ENCODE measurements at places on chromosomes 2 and 18.

DNA sequence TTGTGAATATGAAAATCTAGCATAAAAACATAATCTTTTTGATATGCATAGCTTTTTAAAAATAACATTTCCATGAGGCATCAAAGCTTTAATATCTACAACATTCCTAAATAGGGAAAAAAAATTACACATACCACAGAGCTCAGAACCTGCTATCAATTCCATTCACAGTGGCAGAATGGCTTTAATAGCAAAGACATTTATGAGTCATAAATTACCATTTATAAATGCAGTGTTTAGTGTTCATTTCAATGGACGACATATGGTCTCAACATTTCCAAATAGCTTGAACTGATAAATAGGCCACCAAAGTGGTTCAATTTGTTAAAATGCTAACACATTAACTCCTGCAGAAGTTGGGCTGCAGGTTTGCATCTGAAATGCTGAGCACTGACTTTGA is 600.6 kb upstream of the SETBP1 start:
- DNase-seq: no peak

- peak; percentile 18 for DNase-seq
These were observed 47.5 kb downstream of the PTGR3 start for GRCh38 chr18:75161256-75162028.

- no peak for DNase-seq
These were observed 333.2 kb upstream of the UBE2E3 start for GRCh38 chr2:180647221-180647620.

GRCh38 chr2:52139241-52139640 is 1107.3 kb upstream of the NRXN1 start:
- no peak for DNase-seq

DNA sequence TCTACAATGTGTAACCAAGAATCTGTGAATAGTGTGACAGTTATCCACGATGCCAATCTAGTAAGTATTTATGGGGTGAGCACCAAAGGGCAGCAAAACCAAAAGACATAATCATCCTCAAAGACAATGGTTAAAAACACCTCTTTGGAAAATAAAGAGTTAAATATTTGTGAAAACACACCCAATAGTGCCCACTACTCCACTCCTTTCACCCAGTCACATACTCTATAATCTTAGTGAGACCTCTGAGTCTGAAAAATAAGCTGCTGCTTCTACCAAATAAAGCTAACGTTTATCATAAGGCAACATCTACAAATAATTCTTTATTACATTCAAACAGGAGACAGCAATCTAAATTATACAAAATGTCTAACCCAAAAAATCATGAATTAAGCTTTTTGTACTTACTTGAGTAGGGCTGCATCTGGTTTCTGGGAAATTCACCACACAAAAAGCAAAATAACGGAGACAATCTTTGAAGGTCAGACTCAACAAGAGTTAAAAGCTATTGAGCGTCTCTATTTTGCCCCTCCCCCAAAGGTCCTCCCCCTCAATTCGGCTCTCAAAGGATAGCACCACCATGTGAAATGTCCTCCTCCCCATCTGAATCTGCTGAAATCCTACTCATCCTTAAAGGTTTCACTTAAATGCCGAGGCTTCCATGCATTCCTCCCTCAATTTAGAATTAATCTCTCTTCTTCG is 2.0 kb downstream of the RAPH1 start:
- DNase-seq: no peak

DNA sequence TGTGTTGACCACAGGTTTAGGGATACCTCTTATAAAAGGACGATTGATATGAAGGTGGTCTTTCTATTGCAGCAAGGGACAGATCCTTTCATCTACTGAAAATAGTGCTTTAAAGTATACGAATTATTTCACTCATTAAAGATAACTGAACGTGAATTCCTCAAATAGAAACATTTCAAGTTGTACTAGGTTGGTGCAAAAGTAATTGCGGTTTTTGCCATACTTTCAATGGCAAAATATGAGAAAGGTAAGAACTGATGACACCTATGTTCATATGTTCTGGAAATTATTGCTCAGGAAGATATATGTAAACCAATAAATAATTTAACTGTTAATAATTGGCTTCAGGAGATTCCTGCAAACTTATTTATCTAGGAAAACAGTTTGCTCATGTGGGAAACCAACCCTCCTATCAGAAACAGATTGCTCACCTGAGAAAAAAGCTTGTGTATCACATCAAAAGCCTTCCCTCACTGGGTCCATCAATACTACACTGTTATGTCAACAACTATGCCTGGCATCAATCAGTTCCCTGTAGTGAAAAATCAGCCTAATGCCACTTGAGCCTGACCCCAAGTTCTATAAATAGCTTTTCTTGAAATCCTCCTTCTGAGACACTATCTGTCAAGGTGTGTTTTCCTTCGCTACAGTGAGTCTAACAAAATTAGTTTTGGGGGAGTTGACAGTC is 81.5 kb upstream of the ACSL3 start:
- DNase-seq: no peak

DNA sequence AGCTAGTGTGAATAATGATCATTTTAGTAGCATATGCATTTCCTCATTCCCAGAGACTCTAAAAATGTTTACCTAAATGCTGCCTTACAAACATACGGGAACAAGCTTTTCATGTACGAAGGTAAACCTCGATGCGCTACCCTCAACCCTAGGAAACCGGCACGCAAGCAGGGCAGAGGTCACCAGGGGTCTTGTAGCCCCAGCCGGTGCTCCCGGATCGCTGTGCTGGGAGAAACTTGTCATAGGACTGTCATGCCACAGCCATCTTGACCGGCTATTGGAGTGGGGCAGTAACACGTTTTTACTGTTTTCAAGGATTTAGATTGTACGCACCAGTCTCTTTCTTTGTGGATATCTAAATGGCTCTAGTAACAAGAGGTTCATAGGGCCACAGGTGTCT is 34.8 kb upstream of the NFATC1 start:
- DNase-seq: no peak

GRCh38 chr2:47310801-47311560 is 92.0 kb upstream of the MSH2 start:
- no peak for DNase-seq

- DNase-seq: no peak
These were observed 207.8 kb downstream of the RND3 start for GRCh38 chr2:150279686-150280085.

GRCh38 chr2:97936199-97936598 is 59.5 kb downstream of the TMEM131 start:
- peak; percentile 50 for DNase-seq

GRCh38 chr2:241811201-241811951 is 2.4 kb downstream of the NEU4 start:
- no peak for DNase-seq

- no peak for DNase-seq
These were observed 160.4 kb downstream of the SRBD1 start for GRCh38 chr2:45450634-45451033.

DNA sequence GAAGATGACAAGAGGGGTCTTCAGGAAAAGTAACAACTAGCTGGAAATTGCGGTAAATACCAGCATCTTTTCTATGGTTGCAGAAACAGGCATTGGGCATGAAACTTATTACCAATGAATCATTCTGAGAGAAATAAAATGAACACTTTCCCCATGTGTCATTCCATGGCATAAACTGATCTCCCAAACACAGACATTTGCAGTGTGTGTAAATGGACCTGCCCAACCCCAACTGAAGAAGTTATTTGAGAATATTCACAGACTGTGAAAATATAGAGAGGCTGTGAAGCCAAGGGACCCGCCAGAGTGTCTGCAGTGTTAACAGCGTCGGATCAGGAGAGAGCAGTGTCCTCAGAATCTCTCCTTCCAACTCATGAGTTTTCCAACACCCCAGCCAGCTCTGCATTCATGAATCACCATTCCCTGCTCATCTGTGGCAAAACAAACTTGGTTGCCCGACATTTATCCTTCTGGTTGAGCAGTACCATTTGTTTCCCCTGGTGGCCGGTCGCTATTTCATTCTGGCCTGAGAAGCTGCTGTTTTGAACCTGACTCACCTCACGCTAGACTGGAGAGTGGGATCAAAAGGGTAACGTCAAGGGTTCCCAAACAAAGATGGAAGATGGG is 238.4 kb downstream of the PID1 start:
- DNase-seq: no peak

- no peak for DNase-seq
These were observed 536.2 kb upstream of the FSIP2 start for GRCh38 chr2:185202381-185202780.

GRCh38 chr2:50875561-50875960 is 156.4 kb downstream of the NRXN1 start:
- DNase-seq: no peak

GRCh38 chr2:233331536-233331935 is 22.8 kb upstream of the DGKD start:
- DNase-seq: no peak

GRCh38 chr2:190500054-190500502 is 34.4 kb downstream of the NEMP2 start:
- no peak for DNase-seq

DNA sequence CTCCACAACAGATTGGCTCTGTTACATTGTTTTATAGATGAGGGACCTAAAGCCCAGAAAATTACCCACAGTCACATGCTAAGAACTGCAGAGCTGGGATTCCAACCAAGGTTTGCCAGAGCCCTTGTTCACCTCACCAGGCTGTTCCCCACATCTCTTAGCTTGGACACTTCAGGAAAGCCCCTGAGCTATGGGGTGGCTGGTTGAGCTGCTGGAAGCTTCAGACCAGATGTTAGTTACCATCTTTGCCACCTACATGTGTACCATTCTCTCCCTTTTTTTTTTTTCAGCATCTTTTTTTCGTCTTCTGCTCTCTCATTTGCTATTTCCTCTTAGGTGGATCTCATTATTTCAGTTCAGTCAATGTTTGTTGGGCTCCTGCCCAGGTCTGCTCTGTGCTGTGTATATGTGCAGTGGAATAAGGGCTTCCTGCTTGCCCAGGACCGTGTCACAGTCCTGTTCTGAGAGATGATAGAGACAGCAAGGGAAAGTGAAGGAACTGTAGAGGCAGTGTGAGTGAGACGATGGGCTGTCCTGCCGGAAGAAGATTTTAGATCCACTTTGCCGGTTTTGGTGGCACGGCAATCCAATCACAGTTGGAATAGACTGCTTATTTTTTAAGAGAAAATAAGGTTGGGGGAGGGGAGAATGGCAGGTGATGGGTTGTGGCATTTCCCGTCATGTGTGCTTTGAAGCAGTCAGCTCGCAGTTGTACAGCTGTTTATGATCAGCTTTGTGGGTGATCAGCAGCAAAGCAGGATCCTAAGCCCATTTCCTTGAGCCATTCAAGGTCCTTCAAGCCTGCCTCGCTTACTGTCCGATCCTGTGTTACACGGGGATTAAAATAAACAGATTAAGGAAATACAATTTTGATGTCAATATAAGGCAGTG is 152.6 kb downstream of the RTN4 start:
- DNase-seq: no peak

All from NCI-H2107 (cell line).